Keratinocyte (primary cell): ENCODE measurements at places on chromosomes 16 and 17.
A peak's percentile ranks its signal among the peaks of the same experiment; 100 is the strongest.

DNA sequence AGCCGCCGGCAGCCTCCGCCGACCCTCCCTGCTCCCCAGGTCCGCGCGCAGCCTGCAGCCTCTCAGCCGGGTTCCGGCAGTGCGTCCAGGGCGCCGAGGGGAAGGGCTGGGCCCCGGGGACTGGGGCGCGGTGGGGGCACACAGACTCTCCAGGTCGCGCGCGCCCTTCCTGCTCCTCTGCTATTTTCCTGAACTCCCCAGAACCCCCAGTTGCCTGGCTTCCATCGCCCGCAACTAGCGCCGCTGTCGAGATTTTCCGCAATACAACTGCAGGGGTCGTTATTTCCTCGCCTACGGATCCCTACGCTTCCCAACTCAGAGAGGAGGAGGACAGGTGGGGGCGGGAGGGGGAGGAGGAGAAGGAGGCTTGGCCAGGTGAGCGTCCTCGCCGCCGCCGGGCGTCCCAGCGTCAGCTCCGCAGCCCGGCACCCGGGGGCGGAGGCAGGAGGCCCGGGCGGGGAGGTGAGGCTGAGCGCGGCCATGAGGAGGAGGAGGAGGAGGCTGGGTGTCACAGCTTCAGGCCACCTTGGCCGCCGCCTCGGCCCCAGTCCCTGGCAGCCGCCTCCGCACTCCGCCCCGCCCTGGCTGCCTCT lies at the start of gene CA10:
CA10 (minus strand) TSS at position 265 of the 593 bp plus-strand sequence.
- no peak for DNase-seq

GRCh38 chr16:11715246-11715947 lies 27.3 kb downstream of the TXNDC11 start:
- no peak for DNase-seq

DNA sequence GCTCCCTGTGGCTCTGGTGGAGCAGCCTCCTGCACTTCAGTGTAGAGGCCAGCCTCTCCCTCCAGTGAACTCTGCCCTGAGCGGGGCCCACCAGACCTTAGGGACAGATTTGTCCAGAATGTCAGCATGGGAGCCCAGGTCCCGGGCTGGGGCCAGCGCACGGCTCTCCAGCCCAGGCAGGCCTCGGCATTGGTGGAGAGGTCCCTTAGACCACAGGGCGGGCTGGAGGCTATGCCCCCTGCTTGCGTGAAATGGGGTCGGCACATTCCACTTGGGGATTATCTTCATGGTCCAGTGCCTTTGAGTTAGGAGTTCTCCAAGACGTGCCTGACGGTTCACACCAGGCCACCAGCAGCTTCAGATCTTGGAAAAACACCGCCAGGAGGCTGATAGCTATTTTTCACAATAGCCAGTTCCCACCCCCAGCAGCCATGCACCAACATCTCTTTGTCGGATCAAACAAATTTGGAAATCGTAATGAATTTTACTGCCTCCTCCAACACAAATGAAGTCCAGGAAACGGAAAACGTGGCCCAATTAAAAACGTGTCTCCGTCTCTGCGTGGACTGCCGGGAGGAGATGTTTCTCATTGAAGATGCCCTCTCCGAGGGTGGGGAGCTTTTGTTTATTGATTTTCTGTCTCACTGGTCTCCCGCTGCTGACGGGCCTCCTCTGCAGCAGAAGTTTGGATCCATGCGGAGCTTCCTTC lies 110.0 kb upstream of the CIBAR2 start:
- DNase-seq: no peak

GRCh38 chr16:85055493-85056210 lies 28.1 kb downstream of the KIAA0513 start:
- no peak for DNase-seq

GRCh38 chr16:85345129-85345639 lies 232.9 kb upstream of the CIBAR2 start:
- no peak for DNase-seq

GRCh38 chr16:19780321-19780720 lies 62.2 kb downstream of the IQCK start:
- no peak for DNase-seq

GRCh38 chr17:58235821-58236220 lies 2.6 kb upstream of the LPO start:
- DNase-seq: no peak

- DNase-seq: no peak
These were observed 742 bp upstream of the SLC16A13 start for GRCh38 chr17:7034955-7035590.

DNA sequence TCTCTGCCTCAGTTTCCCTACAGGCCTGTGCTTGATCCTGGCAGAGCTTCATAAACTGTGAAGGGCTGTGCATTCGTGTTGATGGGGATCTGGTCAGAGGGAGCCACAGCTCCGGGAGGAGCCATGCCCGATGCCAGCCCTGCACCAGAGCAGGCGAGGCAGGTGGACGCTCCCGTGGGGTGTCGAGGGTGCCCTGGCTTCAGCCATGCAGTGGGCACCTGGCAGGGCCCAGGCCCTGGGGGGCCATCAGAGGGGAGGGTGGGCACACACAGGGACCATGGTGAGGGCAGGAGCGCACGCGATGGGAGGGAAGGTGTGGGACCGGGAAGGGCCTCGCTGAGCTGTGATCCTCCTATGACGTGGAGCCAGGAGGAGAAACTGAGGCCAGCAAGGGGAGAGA lies 22.0 kb downstream of the ZFPM1 start:
- DNase-seq: no peak

- DNase-seq: no peak
These were observed 109.6 kb upstream of the CACNG3 start for GRCh38 chr16:24146518-24146917.

- no peak for DNase-seq
These were observed 651.8 kb upstream of the GOT2 start for GRCh38 chr16:59385959-59386358.

- DNase-seq: no peak
These were observed 23.1 kb downstream of the NTAN1 start for GRCh38 chr16:15032547-15033308.

- no peak for DNase-seq
These were observed 60.1 kb downstream of the TBC1D16 start for GRCh38 chr17:79975498-79976134.

- no peak for DNase-seq
These were observed 12.6 kb downstream of the SAP30BP start for GRCh38 chr17:75679706-75680211.

GRCh38 chr17:44122816-44123355 lies 555 bp downstream of the HDAC5 start:
- no peak for DNase-seq

- DNase-seq: no peak
These were observed 48.5 kb downstream of the CDH13 start for GRCh38 chr16:82675300-82675699.

DNA sequence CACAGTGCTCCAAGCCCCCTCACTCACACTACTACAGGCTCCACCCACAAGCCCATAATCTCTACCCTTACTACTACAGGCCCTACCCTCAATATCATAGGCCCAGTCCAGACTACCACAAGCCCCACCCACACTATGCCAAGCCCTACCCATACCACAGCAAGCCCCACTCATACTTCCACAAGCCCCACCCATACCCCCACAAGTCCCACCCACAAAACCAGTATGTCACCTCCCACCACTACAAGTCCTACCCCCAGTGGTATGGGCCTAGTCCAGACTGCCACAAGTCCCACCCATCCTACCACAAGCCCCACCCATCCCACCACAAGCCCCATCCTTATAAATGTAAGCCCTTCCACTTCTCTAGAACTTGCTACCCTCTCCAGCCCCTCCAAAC lies 13.8 kb downstream of the RIPOR1 start:
- no peak for DNase-seq

GRCh38 chr17:59329176-59330052 lies 2.0 kb upstream of the YPEL2 start:
- no peak for DNase-seq

GRCh38 chr16:81376880-81377279 lies 62.1 kb downstream of the GAN start:
- DNase-seq: peak; percentile 81

- no peak for DNase-seq
These were observed 35.7 kb downstream of the SMARCE1 start for GRCh38 chr17:40611840-40612474.

DNA sequence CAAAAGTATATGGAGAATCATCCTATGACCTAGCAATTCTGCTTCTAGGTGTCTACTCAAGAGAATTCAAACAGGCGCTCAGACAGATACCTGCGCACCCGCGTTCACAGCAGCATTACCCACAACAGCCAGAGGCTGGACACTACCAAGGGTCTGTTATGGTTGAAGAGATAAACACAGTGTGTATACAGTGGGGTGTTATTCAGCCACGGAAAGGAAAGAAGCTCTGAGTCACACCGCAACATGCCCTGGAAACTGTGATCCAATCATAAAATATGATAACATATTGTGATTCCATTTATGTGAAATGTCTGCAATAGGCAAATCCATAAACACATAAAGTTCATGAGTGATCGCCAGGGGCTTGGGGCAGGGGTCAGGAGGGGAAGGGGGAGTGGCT lies 18.0 kb upstream of the JPH3 start:
- DNase-seq: no peak

DNA sequence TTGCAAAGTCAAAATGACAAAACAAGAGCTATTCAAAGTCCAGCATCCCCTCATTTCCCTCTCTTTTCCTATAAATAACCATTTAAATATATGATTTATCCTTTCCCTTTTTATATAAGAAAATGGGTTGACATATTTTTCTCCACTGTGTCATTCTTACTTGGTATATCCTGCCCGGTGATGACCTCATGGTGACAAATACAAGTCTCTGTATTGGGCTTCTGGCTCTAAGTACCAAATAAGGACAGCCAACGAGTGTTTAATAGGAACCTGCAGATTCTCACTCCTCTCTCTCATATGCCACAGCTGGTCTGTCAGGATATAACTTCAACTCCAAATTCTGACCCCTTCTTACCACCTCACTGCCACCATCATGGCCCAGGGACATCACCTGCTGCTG lies 25.5 kb upstream of the CBLN1 start:
- no peak for DNase-seq

DNA sequence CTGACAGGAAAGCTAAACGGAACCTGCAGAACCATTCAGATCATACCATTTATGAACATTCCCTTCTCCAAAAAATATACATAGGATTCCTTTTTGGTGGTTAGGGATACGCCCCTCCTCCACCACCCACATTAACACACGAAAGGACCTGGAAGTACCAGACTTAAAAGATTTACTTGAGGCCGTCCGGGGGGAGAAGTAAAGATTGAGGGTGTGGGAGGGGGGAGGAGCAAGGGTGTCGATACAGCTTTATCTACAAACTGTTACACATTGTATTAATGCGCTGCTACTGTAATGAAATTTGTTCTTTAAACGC lies 537 bp downstream of the PALB2 start:
- no peak for DNase-seq

- no peak for DNase-seq
These were observed at the start of gene TMEM98 for GRCh38 chr17:32927724-32928585. TMEM98 (plus strand) TSS chr17:32928153; CDS start chr17:32931529, 3,376 bp downstream.

GRCh38 chr17:6561446-6561845 lies 5.1 kb upstream of the PITPNM3 start:
- DNase-seq: no peak

DNA sequence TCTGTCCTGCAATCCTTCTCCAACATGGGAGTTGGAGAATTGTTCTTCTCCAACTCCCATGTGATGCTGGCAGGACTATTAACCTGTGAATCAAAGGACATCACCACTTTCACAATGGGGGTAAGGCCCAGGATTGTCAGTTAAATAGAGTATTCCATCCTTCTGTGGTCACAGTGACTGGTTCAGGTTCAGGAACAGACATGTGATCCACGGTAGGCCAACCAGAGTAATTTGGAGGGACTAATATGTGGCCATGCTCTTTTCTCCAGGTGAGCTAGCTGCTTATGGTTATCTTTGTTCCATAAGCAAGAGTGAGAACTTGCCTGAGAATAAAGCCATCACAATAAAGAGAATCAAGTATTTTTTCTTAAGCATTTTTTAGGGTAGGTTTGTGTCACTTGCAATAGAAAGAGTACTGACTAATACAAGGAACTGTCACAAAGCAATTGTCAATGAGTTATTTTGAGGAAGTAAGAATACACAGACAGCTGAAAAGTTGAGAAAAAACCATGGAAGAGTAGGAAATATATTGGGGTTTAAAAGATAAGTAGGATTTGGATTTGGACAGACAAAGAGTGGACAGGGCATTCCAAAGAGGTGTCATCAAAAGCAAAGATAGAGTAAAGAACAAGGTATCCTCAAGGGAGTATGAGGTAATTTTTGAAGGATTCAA lies 63.4 kb downstream of the BRIP1 start:
- no peak for DNase-seq

- DNase-seq: no peak
These were observed 10.1 kb downstream of the DYNC1LI2 start for GRCh38 chr16:66741169-66741900.

DNA sequence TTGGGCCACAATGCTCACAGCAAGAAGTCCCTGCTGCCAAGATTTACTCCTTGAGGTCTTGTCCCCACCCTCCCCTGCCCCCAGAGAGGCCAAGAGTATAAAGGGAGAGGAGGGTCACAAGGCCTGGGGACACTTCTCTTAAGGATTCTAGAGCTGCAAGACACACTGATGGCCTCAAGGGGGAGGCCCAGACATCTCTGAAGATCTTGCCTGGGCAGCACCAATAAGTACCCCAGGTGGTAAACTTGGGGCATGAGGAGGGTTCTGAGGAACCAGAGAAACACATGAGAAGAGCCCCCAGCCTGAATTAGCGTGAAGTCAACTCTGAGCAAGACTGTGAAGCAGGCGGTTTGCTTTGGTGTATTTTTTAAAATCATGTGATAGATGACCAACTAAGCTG lies 26.8 kb upstream of the MTMR4 start:
- no peak for DNase-seq

DNA sequence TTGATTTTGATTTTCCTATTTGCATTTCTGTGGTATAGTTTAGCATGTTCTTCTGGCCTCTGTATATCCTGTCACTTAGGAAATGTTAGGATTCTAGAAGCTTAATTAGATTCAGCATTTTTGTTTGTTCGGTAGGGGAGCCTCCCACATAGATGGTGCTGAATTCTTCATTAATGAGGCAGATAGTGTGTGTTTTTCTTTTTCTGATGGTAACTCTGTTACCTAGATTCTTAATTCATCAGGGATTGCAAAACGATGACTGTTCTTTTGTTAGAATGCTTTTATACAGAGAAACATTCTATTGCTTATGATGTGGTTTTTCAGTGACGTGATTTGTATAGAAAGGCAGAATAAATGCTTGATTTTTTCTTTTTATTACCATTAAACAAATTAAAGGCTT lies 19.0 kb downstream of the BANP start:
- no peak for DNase-seq

GRCh38 chr16:740459-740763 lies 386 bp downstream of the CIAO3 start:
- DNase-seq: no peak
